ENCODE measurements at places on chromosomes 1 and 21.
A peak's percentile ranks its signal among the peaks of the same experiment; 100 is the strongest.

GRCh38 chr1:27366113-27366410, 699 bp downstream of the MAP3K6 start:
- DNase-seq = peak; percentile 63

DNA sequence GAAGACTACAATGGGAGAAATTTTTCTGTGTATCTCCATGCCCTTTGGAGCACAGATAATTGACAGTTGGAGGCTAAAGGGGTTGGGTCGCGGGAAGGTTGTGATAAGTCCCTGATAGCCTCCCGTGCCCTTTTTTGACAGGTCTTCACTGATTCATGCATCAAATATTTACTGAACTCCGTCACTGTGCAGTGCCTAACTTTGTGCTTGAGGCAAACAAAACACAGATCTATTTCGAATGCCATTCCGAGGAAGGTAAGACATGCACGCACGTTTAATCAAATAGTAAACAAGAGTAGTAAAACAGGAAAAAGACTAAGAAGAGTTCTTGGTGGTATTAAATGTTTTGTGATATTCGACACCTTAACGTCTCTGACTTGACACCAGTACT, 494 bp upstream of the PIP5K1A start:
- no peak for DNase-seq

- DNase-seq = no peak
Measured at GRCh38 chr1:56992318-56993125, 26.7 kb upstream of the C8B start.

- no peak for DNase-seq
Measured at GRCh38 chr1:91643431-91643830, 142.8 kb downstream of the CDC7 start.

DNA sequence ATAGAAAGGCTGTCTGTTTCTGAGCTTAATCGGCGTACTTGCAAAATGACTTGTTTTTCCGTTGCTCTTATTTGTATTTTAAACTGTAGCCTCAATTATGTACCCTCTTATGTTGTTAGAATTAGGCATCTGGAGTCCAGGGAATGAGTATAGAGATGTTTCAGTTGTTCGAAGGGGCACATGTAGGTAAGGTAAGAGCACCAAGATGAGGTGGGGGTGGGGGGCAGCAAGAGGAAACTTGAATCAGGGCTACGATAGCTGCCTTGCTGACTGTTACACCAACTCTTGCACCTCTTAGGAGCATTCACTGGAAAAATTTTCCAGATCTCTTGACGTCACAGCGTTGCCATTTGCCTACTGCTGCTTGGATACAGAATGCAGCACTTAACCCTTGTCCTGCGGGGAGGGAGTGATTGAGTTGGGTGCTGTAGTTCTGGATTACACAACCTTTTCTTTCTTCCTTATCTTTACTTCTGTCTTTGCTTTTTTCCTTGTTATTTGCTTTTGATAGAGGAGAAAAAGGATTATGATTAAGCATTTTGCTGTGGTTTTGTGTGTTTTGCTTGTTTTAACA, 3.2 kb downstream of the ATP1B1 start:
- DNase-seq = peak; percentile 66

Data from SK-N-DZ (cell line).